ENCODE measurements at places on chromosomes 6 and 20.

- DNase-seq = peak; percentile 42
Observed at GRCh38 chr20:3330046-3330741, 77.3 kb downstream of the DNAAF9 start.

- no peak for DNase-seq
Observed at GRCh38 chr20:13922241-13922640, 68.2 kb downstream of the SEL1L2 start.

- no peak for DNase-seq
Observed at GRCh38 chr6:14170128-14170527, 52.6 kb downstream of the CD83 start.

GRCh38 chr6:71259888-71260604 lies 28.6 kb upstream of the OGFRL1 start:
- DNase-seq = no peak

DNA sequence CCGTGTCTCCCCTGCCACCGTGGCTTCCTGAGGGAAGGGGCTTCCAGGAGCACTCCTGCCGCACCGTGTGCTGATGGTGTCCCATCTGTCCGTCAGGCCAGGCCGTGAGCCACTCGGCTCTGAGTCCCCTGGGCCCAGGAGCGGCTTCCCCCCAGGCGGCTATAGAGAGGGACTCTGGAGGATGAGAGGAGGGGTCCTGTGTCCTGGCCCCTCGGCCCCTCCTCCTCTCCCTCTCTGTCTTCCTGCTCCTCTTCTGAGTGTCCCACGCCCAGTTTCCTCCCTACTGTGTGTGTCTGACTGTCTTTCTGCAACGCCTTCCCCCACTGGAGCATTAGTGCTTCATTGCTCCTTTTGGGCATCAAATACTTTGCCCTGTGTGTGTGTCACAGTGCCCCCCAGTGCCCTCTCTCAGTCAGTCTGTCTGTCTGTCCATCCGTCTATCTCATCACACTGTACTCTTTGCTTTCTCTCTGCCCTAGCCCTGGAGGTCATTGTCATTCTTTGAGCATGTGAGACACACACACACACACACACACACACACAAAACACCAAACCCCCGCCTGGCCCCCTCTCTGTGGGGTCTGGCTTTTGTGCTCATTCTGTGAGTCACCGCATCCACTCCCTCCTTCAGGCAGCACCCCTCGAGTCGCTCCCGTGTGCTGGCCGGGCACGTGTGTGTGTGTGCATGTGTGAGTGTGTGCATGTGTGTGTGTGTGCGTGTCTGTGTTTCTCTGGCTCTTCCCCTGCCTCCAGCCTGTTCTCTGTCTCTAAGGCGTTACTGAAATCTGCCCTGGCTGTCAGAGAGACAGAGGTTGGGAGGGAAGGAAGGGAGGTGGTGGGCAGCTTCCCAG lies 71.9 kb downstream of the SRC start:
- no peak for DNase-seq

Data from GM04503 (cell line).